ENCODE measurements at places on chromosomes 7 and 10. TPM values are rescaled to one million over a fixed set of nuclear protein-coding genes. Genes with fewer than 3 reads are reported as not detected.

GRCh38 chr7:115984105-115984504, 46.5 kb downstream of the TFEC start:
- no peak for DNase-seq

GRCh38 chr10:14665304-14665703, 109.4 kb downstream of the FAM107B start:
- no peak for DNase-seq

The C10orf67 gene
- not detected for total RNA-seq

The FOXI2 gene
- total RNA-seq: not detected

The FAM25C gene
- total RNA-seq: not detected

- DNase-seq: no peak
Measured at GRCh38 chr10:95815133-95815532, 59.2 kb downstream of the ENTPD1 start.

The MMD2 gene
- not detected for total RNA-seq

GRCh38 chr7:124718032-124718766, 47.4 kb downstream of the GPR37 start:
- DNase-seq: no peak

DNA sequence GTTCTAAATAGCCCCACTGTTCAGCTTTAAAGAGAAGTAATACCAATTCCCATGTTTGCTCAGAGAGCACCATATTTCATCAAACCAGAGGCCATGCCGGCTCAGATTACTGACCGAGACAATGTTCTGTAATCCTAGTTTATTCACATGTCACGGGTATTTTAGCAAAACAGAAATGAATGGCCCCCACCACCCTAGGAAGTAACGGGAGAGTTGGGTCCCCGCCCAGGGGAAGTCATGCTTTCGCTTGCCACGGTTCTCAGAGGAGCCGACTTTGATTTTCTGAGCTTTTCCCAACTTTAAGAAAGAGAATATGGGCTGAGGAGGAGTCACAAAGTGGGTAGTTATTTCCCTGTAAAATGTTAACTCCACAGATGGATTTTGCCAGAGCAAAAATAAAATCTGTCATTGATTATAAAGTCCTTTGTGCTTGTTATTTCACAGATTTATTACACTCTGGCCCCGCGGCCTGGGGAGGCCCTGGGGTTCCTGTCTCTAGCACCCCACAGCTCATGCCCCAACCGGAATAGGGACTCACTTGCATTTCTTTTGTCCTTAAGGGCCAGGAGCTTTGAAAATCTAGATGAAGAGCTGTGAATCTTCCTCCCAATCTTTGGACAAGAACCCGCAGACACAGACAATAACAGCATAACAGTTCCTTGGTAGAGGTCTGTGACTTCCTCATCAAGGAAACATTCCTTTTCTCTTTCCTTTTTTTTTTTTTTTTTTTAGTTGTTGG, 3.7 kb upstream of the GDF10 start:
- DNase-seq: no peak

DNA sequence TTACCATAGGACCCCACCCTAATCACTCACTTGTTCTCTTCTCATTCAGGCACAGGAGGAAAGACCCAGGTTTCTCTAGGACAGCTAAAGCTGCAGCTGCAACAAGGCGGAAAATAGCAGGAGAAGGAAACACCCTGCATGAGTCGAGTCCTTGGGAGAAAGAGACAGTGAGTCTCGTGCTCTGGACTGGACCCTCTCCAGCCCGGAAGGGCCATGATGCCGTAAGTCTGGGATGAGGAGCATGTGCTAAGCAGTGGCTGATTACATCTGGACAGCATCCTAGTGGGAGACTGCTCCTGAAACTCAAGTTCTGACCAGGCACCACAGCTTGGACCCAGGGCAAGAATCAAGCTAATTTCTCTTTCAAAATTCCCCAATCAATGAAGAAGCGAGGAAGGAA, 39.4 kb downstream of the FBXW4 start:
- no peak for DNase-seq

The NPSR1 gene
- not detected for total RNA-seq

DNA sequence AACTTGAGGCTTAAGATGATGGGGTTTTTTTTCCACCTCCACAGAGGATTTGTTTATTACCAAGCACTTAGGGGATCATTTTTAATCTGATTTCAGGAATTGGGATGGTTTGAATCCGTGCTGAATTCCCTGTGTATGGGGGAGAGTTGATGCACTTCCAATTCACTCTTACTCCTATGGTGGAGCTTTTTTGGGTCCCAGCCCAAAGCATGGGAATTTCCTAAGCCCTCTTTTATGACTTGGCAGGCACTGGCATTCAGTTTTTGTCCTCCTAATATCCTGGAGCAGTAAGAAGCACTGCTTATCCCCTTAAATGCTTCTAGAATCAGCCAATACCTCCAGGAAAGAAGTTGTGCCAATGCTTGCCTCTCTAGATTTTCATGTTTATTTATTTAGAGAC, 78.7 kb downstream of the HYCC1 start:
- DNase-seq: no peak

DNA sequence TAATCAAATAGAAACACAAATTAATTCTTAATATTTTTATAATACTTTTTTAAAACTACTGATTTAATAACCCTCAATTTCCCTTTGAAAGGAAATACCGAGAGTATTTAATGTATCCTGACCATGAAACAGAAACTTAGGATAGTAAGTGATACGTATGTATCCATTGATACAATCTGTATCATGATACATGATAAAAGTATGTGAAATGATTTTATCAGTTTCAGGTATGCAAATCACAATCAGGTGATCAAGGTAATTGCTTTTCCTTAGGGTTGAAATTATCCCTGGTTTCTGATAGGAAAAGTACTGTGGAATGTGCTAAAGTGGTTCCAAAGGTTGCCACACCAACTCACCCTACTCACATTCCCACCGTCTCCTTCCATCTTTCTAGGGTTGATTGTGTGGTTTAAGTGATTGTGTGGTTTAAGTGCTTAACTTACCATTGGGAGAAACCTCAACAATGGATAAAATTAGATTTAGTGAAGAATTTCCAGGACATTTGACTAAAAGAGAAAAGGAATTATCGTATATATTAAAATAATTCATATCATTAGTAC, 138.3 kb downstream of the LRRN3 start:
- no peak for DNase-seq

DNA sequence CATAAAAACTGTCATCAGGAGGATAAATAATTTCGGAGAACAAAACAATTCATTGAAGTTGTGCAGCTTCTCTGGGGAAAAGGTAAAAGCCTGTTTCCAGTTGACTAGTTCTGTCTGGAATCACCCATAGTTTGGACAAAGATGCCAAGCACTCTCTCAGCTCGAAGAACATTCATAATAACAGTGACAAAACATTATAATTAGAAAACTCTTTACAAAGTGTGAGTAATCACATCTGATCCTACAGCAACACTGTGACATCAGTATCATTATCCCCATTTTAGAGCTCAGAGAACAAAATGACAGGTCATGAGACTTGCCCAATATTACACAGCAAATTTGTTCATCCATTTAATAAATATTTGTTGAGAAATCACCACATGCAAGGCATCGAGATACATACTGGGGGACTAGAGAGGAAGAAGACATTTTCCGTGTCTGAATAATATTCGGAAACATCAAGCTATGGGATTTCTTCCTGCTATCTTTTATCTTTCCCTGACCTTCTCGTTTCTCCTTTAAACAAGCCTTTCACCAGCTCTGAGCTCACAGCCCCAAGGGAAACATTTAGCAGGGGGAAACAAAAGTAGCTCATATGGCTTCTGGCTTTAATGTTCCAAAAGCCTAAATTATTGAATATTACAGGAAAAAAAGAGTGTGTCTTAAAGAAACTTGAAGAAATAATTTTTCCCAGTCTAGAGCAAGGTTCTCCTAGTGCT, 123.3 kb upstream of the GHITM start:
- DNase-seq: no peak

GRCh38 chr10:103273041-103273441, 3.9 kb upstream of the INA start:
- no peak for DNase-seq

DNA sequence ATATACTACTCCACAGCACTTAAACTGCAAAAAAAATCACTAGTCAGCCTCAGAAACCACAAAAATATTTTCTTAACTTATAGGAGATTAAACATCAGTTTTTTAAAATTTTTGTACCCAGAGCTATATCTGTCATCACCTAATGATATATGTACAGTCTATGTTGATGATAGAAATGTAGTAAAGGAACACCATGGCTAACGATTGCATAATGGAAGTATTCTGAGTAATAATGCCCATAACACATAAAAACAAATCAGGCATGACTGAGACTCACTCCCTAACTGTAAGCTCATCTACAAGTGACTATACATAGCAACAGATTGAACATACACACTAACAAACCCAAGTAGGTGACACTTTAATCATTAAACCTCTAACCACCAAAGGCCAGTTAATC, 51.3 kb downstream of the TSPAN12 start:
- no peak for DNase-seq

- no peak for DNase-seq
Measured at GRCh38 chr7:146074195-146074765, 42.3 kb upstream of the CNTNAP2 start.

DNA sequence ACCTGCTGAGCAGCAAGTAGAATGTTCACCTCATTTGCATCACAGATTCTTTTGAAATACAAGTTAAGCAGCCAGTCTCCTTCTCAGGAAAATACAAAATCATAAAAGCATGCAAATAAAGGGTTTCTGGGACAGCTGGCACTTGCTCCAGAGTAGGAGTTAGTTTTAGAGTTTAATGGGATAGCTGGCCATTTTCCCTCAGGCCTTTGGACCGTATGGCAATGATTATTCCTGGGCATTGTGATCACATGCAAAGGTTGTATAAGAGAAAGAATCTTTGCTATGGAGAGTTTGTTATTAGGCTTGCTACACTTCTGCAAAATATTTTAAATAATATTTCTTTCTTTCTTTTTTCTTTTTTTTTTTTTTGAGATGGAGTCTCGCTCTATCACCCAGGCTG, 240.8 kb downstream of the CDK14 start:
- no peak for DNase-seq

Data from CD4-positive, alpha-beta memory T cell (primary cell).